ENCODE measurements at places on chromosomes 5 and 9.
A peak's percentile ranks its signal among the peaks of the same experiment; 100 is the strongest.

DNA sequence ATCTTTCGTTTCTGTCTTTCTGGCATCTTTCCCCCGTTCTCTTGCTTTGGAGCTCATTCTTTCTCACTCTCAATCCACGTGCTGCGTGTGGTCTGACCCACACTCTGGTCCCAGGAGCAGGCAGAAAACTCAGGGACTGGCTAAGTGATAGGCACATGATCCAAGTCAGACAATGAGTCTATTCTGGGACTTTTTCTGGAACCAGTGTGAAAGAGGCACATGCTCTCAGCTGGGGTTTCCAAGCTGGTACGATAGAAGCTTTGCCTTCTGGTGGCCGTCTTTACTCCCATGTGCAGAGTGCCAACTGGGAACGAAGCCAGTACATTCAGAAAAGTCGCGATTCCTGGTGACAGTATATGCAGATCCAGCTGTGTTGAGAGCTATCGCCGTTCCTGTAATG lies 94.4 kb downstream of the PDZD2 start:
- no peak for DNase-seq

- no peak for DNase-seq
Observed at GRCh38 chr9:1460143-1460769, 410.1 kb downstream of the DMRT2 start.

DNA sequence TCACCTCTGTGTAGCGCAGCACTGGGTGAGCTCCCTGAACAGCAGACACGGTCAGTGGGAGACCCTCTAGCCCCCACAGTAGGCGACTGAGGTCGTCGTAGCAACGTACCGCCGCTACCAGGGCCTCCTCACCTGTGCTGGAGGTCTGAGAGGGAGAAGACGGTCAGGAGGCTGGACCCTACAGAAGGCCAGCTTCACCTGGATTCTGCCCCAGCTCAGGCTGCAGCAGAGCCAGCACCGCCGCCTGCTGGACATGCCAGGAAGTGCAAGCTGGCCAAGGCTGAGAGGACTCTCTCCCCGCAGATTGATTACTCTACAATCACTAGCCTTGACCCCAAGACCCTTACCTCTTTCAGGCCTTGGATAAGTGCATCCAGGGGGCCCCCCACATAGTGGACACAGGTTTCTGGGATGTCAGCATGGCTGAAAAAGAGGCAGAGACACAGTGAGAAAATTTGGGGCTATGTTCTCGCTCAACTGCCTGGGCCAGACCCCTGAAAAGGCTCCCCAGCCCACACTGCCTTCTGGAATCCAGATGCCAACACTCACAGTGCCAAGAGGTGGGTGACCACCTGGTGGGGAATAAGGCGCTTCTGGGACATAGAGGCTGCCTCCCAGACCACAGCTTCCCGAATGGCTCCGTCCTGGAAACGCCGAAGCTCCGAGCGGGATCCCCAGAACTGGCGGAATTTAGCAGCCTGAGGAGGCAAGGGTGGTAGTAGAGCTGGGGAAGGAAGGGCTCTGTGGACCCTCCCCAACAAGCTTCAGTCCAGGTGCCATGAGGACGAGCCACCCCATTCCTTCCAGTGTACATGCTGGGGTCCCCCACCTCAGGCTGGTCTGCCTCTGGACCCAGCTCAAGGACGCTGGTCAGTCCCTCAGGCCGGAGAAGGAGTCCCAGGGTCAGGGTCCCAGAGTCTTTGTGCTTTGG lies 6.9 kb downstream of the NOL6 start:
- peak; percentile 88 for DNase-seq

- DNase-seq, result no peak
Observed at GRCh38 chr5:80146046-80146445, 109.8 kb downstream of the SERINC5 start.

DNA sequence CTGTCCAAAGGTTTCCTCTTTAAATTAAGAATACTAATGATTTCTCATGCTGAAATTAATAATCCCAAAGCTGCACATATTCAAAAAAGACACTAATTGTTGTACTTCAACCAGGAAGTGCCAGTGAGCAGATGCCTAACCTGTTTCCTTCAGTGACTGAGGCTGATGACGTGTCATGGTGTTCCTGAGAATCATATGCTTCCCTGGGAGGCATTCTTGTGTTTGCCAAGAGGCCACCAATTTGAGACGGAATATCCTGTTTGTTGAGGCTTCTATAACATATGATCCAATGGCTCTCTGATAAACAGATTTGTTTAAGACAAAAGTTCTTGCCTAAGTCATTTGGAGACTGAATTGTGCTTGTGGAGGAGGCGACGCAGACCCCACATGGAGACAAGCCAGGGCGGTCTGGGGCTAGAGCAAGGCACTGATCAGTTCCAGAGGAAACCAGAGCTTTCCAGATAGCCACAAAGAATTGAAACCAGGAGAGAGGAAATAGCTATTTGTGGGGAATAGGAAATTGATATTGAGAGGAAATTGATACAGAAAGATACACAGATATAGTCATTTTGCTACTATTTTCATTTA lies 66.4 kb upstream of the ZNF608 start:
- DNase-seq, result no peak

- no peak for DNase-seq
Observed at GRCh38 chr5:38997591-38997990, 76.6 kb downstream of the RICTOR start.

GRCh38 chr5:13591621-13592020 lies 352.9 kb downstream of the DNAH5 start:
- DNase-seq, result no peak

DNA sequence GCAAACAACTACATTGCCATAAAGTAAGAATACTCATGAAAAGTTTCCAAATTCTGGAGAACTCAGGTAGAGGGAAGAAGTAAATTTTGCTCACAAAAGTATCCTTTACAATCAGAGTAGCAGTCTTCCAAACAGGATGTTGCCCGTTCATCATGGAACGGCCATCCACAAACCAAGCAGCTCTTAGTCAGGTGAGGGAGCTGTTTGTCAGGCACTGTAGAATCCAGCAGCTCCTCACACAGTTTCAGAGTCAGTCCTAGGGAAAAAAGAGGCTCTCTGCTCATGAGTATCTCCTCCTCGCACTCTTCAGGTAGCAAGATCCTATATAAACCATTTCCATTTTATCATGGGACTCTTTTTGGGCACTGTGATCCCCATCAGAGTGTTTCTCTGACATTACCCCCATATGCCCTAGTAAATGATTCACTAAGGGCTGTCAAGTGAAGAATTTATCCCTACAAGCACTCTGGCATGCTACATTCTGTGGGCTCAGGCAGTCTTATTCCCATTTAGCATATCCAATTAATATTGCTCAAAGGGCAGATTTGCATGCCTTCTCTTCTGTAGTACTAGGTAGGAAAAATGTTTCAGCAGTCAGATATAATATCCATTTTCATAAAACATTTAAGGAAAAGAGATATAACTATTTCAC lies 97.9 kb downstream of the WDR41 start:
- DNase-seq, result no peak

- DNase-seq, result no peak
Observed at GRCh38 chr5:106880656-106881055, 790.1 kb downstream of the EFNA5 start.

- DNase-seq, result no peak
Observed at GRCh38 chr5:123987956-123988355, 476.0 kb downstream of the CSNK1G3 start.

DNA sequence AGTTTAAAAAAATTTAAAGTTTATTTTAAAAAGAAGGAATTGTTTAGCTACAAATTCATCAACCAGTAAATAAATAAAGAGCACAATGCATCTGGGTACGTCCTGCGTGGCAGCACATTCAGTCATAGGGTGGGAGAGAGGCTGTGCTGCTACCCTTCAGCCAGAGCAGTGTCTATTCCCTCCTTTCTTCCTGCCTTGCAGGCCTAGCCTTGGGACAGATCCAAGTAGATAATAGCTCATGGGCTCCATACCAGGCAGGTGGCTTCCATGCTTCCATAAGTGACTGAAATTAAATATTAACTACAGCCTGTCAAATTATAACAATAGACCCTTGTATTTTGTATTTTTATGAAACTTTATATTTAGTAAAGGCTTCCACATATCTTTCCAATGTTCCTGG lies 408.3 kb upstream of the RGMB start:
- no peak for DNase-seq

GRCh38 chr5:139877129-139877597 lies 81.6 kb downstream of the PSD2 start:
- DNase-seq, result no peak

DNA sequence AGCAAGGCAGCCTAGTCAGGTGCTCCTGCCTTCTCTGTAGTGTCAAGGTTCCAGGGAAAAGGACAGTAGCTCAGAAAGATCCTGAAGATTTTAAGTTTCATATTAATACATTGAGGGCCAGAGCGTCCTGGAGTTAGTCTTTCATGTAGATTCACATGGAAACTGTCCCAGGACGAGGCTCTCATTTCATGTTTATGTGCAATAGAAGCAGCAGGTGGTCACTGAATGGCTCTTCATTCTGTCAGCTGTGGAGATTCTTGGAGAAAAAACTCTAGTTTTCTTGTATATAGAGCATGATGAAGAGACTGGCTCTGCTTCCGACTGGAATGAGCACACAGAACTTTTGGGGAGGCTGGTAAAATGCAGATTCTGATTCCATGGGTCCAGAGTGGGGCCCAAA lies 54.3 kb downstream of the MEGF10 start:
- no peak for DNase-seq

GRCh38 chr5:79834098-79834753 lies 144.6 kb downstream of the CMYA5 start:
- DNase-seq, result no peak

- DNase-seq, result no peak
Observed at GRCh38 chr9:113446323-113446740, 17.2 kb upstream of the RGS3 start.

- no peak for DNase-seq
Observed at GRCh38 chr5:14490309-14490711, 91.3 kb upstream of the OTULINL start.

GRCh38 chr5:112534611-112535255 lies 115.7 kb upstream of the EPB41L4A start:
- no peak for DNase-seq

DNA sequence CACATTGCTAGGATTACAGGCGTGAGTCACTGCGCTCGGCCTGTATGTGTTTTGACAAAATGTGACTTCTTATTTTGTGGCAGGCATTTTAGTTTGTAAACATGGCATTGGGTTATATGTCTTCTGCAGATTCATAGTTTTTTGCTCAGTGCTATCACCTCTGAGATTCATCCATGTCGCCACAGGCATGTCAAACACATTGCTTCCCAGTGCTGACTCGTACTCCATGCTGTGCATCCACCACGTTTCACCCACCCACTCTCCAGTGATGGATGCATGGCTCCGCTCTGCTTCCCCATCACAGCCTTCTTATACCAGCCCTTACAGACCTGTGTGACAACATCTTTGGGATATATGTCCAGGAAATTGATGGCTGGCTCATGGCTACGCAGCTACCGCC lies 158.8 kb downstream of the GAS1 start:
- DNase-seq, result no peak

GRCh38 chr5:6342689-6343315 lies 35.5 kb downstream of the MED10 start:
- DNase-seq, result no peak

GRCh38 chr5:110203661-110204060 lies 513.9 kb downstream of the MAN2A1 start:
- no peak for DNase-seq

DNA sequence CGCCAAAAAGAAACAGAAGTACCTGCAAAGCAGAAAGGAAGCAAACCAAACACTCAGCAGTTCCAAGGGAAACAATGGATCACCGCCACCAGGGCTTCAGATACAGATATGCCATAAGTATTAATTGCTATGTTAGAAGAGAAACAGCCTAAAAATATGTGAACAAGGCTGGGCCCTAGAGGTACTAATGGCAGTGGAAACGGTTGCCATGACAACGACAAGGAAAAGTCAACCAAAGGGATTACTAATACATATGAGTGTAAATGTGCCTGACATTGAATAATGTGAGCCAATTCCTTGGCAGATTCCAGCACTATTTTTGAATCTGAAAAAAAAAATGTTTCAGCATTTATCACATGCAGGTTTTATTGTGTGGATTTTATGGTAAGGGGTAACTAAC lies 75.0 kb downstream of the CAVIN4 start:
- DNase-seq, result no peak

- no peak for DNase-seq
Observed at GRCh38 chr9:82721593-82721992, 341.3 kb downstream of the RASEF start.

DNA sequence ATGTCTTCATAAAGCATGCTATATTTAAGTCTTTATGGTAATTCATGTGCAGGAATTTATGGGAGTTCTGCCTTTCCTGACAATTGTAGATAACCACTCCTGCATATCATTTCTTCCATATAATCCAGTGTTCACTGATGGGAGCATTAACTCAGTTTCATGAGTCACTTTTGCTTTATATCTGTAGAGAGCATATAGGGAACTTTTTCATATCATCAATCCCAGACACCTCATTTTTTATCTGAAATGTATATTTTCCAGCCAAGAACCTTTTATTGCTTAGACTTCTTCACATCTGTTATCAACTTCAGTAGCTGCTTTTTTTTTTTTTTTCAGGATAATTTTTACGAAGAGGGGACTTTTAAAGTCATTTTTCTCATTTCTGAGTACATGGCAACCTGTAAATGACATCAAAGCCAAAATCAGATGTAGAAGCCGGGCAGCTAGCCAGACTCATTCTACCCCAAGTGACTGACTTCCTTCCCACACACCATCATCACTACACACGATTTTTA lies 41.1 kb downstream of the NFX1 start:
- DNase-seq, result no peak

GRCh38 chr5:152089644-152090043 lies 165.0 kb upstream of the GLRA1 start:
- no peak for DNase-seq

DNA sequence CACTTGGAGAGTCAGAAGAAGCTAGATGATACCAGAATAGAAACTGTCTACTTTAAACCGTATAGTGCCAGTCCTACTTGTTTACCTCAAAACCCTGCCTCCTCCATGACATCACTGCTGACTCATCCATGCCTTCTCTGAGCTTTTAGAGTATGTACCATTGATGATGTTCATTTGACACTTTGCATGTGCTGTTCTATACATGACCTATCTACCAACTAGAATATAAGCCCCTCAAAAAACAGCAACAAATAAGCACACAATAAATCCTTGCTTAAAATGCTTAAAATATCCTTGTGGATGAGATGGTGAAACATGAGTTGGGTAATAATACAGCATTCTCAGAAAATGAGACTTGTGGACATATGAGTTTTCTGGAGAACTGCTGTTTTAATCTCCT lies 2.6 kb downstream of the CTNNAL1 start:
- peak; percentile 78 for DNase-seq

DNA sequence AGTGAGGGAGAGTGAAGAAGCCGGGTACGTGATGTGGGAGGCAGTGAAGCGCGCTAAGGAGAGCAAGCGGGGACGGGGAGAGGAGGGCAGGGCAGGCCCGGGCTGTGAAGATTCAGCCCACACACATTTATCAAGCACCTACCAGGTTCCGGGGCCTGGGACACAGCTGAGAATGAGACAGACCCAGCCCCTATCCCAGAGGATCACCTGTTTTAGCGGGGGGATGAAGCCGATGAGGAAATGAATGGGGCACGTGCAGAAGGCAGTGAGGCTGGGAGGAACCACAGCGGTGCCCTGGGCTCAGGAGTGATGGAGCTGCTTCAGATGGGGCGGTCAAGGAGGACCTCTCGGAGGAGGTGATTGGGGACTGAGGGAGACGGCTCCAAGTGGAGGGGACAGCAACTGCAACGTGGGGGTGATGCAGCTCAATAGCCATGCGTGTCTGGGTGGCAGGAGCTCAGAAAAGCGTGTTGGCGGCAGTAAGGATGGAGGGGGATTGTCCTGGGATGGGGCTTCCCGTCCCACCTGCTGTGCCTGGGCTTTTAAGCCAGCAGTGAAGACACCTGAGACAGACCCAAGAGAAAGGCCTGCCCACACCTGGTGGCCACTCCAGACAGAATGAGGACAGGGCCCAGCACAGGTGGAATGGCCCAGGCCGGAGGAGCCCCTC lies 77.5 kb upstream of the UNC5A start:
- DNase-seq, result no peak
